ENCODE measurements at places on chromosomes 2 and 18.

GRCh38 chr2:161077367-161078210 is 82.6 kb upstream of the TANK start:
- DNase-seq: peak; percentile 54

- peak; percentile 39 for DNase-seq
Measured at GRCh38 chr18:13218368-13218991, at the start of gene LDLRAD4. LDLRAD4 (plus strand) TSS chr18:13218760.

DNA sequence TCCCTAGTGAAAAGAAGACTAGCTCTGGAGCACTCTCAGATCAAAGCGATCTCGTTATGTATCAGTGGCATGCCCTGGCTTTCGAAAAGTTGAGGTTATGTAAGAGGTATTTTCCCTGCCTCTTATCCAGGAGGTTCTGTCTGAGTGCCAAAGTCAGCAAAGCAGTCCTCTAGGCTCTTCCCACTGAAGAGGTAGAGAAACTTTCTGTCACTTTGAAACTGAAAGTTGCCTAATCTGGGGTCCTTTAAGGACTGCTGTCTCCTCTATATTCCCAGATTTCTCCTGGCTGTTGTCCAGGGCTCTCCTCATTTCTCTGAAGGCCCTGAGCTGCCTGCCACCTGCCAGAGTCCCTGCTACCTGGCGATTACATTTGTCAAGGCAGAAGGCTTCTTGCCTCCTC is 96.3 kb downstream of the B3GNT2 start:
- DNase-seq: no peak

- DNase-seq: peak; percentile 67
Measured at GRCh38 chr18:70454704-70455322, 166.0 kb downstream of the SOCS6 start.

GRCh38 chr2:25276569-25277465 is 64.9 kb downstream of the DNMT3A start:
- DNase-seq: peak; percentile 43

DNA sequence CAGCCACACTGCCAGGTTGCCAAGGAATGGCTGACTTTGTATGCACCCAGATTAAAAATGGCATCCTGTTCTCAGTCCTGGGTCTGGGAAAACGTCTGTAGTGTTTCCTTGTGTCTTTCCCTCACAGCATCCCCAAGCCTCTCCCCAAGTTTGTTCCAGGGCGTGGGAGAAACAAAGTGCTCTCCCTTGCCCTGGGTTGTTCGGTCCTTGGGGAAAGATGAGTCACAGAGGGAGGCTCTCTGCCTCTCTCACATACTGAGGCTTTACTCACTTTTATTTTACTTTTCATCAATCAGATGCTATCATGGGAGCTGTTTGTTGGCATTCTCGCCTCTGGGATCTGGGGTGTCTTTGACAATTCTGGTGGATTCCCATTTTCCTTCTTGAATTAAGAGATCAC is 492.3 kb downstream of the XIRP2 start:
- no peak for DNase-seq

DNA sequence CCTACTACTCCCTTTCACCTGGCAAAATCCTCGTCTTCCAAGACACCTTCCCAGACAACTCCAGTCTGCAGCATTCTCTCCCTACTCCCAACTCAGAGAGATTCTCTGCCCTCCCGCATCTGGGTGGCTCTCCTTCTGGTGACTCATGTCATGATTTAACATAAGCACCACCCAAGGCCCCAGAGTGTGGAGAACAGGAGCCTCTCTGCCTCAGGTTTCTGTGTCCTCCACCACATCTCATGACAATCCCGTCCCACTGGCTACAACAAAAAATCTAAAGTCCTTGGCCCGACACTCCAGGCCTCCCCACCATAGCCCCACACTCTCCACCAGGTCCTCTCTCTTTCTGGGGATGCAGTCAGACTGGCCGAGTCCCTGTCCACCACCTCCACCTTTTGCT is 197.1 kb downstream of the BCL11A start:
- no peak for DNase-seq
